ENCODE measurements at places on chromosomes 2 and 18. TPM values are rescaled to one million over a fixed set of nuclear protein-coding genes. Genes with fewer than 3 reads are reported as not detected.

DNA sequence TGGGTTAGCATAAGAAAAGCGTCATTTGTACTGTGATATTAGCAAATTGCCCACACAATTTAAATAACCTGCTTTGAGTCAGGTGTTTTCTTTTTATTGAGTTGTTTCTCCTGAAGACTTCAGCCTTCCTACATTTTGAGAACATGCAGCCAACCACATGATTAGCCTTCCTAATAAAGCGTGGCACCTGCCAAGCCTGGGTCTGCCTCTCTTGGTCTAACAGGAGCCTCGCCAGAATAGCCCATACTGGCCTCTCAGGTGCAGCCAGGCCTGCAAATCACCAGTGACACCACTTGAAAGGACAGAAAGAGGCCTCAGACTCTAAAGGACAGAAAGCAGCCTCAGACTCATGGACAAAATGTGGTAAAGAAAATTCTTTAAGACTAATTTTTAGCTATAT, 653.8 kb downstream of the BCL11A start:
- DNase-seq = no peak

GRCh38 chr2:73852020-73852419, 23.3 kb downstream of the STAMBP start:
- DNase-seq = no peak

- DNase-seq = no peak
These were observed 10.2 kb upstream of the TEX261 start for GRCh38 chr2:71004857-71005256.

DOK6 gene
- total RNA-seq = not detected

GRCh38 chr18:5144629-5145028, 52.4 kb downstream of the AKAIN1 start:
- no peak for DNase-seq

GRCh38 chr2:79327460-79327859, 167.9 kb upstream of the REG3A start:
- DNase-seq = no peak

MEP1B gene
- not detected for total RNA-seq

CTNNA2 gene
- 1.2 TPM for total RNA-seq

- DNase-seq = no peak
These were observed 144.0 kb downstream of the IKZF2 start for GRCh38 chr2:213007290-213007838.

GRCh38 chr2:176297067-176297466, 27.8 kb downstream of the MTX2 start:
- no peak for DNase-seq

DNA sequence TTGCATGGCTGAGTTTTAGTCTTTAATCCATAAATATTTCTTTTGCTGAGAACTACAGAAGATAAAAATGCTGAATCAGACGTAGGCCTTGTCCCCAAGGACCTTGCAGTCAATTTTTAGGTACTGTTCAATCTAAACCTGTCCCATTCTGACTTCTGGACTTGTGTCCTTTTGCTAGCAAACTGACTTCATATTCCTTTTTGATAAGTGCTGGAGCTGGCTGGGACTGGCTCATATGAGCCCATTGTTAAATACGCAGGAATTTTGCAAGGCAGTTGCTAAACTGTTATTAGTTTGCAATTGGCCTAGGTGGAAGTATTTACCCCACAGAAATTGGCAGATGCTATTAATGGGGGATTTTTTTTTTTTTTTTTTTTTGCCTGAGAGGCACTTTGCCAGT, 941.4 kb downstream of the DCC start:
- DNase-seq = no peak

- no peak for DNase-seq
These were observed 161.4 kb downstream of the TRABD2A start for GRCh38 chr2:84719434-84719833.

- no peak for DNase-seq
These were observed 122.0 kb upstream of the SLC35G4 start for GRCh38 chr18:11487390-11487789.

GRCh38 chr2:39481611-39482010, 44.5 kb upstream of the MAP4K3 start:
- no peak for DNase-seq

- no peak for DNase-seq
These were observed 45.2 kb upstream of the IL1RL1 start for GRCh38 chr2:102266204-102266603.

- no peak for DNase-seq
These were observed 120.7 kb upstream of the ZC3H15 start for GRCh38 chr2:186365406-186365805.

DNA sequence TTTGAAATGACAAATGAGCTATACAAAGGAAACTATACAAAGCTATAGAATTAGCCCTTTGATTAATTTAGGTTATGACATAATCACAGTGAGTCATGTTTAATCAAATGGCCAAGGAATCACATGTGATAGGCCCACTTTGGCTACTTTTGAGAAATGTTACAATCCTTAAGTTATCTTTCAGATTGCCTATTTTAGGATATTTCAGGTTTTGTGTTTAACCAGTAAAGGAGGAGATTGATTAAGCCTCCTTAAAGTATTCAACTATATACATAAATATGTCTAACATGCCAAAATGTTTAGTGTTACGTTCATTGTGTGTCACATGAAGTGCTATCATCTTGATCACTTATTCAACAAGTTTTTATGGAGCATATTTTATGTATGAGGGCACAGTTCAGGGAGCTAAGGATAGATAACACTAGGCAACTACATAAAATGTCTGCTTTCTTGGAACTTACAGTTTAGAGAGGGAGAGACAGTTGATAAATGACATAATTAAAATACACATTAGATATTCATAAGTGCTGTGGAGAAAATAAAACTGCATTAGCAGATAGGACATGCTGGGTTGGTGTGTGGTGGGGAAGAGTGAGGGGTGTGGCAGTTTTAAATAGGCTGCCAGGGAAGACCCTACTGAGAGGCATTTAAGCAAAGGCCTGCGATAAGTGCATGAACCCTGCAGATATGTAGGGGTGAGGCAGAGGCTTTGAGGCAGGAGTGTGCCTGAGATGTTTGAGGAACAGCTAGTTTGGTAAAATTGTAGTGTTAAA, 77.2 kb downstream of the LTBP1 start:
- DNase-seq = no peak

- no peak for DNase-seq
These were observed 145.0 kb downstream of the HRH4 start for GRCh38 chr18:24605444-24605843.
